Dermis microvascular lymphatic vessel endothelial cell (primary cell): ENCODE measurements at places on chromosomes 11 and 22. TPM values are rescaled to one million over a fixed set of nuclear protein-coding genes. Genes with fewer than 3 reads are reported as not detected.

Gene C22orf15
- 0.38 and 0.64 TPM in 2 replicates for total RNA-seq

Gene HYLS1
- 5.6 and 5.8 TPM in 2 replicates for total RNA-seq

Gene BACE1
- total RNA-seq = 6.9 and 10.2 TPM in 2 replicates

Gene SAA4
- not detected in 2 replicates for total RNA-seq

Gene OR10A5
- not detected in 2 replicates for total RNA-seq

Gene MB
- not detected in 2 replicates for total RNA-seq

Gene DEFB131B
- not detected in 2 replicates for total RNA-seq

Gene TREH
- not detected in 2 replicates for total RNA-seq

Gene SLC22A12
- total RNA-seq = not detected in 2 replicates

Gene FBLN1
- 0.26 and 1.0 TPM in 2 replicates for total RNA-seq

Gene GAL3ST1
- total RNA-seq = 0.13 TPM in 1 of 2 replicates, not detected in the other

Gene SLC25A45
- total RNA-seq = 1.6 and 1.7 TPM in 2 replicates

Gene MMP1
- 16.4 and 425 TPM in 2 replicates for total RNA-seq

Gene SPDYC
- total RNA-seq = not detected in 2 replicates

Gene UCP3
- total RNA-seq = under 0.01 and 0.38 TPM in 2 replicates

Gene ELMOD1
- total RNA-seq = 0.25 and 1.2 TPM in 2 replicates

Gene DDI1
- total RNA-seq = not detected in 2 replicates

Gene OSBP2
- 16.6 and 19.4 TPM in 2 replicates for total RNA-seq

Gene MORC2
- total RNA-seq = 12.6 and 15.8 TPM in 2 replicates
